HFFc6 (cell line): ENCODE measurements at places on chromosomes 5 and 9.

DNA sequence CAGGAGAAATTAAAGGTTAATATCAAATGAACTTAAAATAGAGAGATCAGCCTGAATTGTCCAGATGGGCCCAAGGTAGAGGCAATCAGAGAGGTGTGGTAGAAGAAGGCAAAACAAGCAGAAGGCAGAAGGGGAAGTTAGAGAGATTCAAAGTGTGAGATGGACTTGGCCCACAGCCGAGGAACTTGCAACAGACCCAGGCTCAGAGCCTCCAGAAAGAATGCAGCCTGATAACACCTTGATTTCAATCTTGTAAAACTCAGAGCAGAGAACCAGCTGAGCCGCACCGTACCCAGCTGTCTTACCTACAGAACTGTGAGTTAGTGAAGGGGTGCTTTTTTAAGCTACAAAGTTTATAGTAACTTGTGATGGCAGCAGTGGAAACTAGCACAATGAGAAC, 190.9 kb downstream of the RFK start:
- DNase-seq: no peak

DNA sequence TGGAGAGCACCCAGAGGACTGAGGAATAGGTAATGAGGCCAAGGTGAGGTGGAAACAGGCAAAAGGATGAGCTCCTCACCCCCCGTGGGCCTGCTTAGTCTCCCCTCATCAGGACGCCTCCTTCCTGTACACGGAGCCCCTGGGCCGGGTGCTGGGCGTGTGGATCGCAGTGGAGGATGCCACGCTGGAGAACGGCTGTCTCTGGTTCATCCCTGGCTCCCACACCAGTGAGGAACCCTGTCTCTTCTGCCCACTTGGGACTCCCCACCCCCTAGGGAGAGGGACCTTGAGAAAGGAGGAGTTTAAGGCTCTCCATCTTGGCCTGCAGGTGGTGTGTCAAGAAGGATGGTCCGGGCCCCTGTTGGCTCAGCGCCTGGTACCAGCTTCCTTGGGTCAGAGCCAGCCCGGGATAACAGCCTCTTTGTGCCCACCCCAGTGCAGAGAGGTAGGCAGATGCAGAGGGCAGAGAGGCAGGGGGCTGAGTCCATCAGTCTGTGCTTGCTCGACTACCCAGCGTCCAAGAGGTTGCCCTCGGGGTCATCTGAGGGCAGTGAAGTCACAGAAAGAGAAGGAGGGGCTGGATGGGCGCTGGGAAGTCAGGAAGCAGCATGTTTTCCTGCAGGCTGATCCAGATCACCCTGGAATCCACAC, 7.0 kb downstream of the DOLK start:
- no peak for DNase-seq

DNA sequence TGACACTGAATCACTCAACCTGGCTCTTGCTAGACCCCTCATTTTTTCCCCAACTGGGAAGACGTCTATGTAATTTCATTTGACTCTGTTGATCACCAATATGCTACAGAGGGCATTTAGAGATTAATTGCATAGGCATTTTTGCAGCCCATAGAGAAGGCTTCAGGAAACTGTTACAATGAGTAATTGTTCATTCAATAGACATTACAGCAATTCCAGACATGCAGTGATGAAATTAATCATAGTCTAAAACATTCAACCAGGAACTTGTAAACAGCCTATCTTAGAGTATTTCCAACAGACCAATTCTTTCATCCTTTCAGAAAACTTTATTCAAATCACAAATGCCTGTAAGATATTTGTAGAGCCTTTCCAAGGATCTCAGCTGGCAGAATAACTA, 122.3 kb downstream of the MARCHF11 start:
- DNase-seq: no peak

GRCh38 chr9:2800394-2801179, 43.3 kb downstream of the PUM3 start:
- no peak for DNase-seq

GRCh38 chr9:34892886-34893285, 65.2 kb upstream of the PHF24 start:
- DNase-seq: no peak

GRCh38 chr5:96961053-96961452, 25.2 kb downstream of the LNPEP start:
- DNase-seq: no peak

- no peak for DNase-seq
These were observed 18.9 kb upstream of the VLDLR start for GRCh38 chr9:2602704-2603116.

GRCh38 chr5:55985181-55985580, 9.6 kb downstream of the IL6ST start:
- DNase-seq: no peak

- DNase-seq: peak; percentile 83
These were observed 69.8 kb downstream of the DOCK2 start for GRCh38 chr5:169706758-169707450.

- DNase-seq: peak; percentile 63
These were observed 31.4 kb upstream of the EGFL7 start for GRCh38 chr9:136631038-136632000.

- peak; percentile 11 for DNase-seq
These were observed 181.3 kb upstream of the IL12B start for GRCh38 chr5:159511570-159511969.

GRCh38 chr5:3330442-3330841, 265.2 kb upstream of the IRX1 start:
- DNase-seq: no peak
